Kidney (tissue), 22 donors: ENCODE measurements at places on chromosomes 12 and 14. TPM values are rescaled to one million over a fixed set of nuclear protein-coding genes. Genes with fewer than 3 reads are reported as not detected.

Gene ADGRD1
- 1.7 TPM for polyA plus RNA-seq

DNA sequence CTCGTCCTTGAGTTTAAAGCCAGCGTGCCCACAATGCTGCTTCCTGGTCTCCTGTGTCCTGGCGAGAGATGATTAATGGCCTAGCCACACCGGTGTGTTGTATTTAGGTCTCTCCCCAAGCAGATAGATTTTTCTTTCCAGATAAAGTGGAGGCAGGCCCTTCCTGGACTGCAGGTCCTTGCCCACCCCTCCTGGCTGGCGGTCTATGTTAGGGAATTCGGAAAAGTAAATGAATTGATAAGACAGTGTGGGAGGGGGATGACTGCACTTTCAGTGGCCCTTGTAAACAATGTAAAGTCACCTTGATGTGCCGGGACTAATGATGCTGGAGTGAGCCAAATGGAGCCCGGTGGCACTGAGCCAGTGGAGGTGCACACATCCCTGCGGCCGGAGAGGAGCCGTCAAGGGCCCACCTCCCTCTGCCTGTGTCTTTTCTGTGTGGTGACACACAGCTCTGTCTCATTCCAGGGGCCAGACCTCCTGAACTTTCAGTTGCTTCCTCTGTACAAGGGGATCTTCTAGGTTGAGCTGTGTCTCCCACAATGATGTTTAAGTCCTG, 70.6 kb upstream of the ESRRB start:
- DNase-seq = no peak

GRCh38 chr12:84644908-84645307, 267.7 kb downstream of the SLC6A15 start:
- no peak for DNase-seq

DNA sequence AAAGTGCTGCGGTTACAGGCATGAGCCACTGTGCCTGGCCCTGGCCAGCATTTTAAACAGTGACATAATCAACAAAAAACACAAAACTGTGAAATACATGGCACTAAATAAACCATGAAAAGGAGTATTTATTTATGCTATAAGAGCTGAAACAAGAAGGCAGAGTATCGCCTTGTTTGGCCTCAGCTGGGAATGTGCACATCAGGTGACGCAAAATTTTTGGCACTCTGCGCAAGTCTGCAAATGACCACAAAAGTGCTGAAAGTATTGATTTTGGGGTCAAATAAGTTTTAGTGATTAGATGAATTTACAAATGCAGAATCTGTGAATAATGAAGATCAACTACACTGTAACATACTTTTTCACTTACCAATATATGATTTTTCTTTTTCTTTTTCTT, 36.6 kb upstream of the NFKBIA start:
- no peak for DNase-seq

- no peak for DNase-seq
These were observed 10.0 kb downstream of the SMIM41 start for GRCh38 chr12:52089491-52089890.

Gene AMIGO2
- 12.2 TPM for polyA plus RNA-seq

Gene PLEK2
- polyA plus RNA-seq = 11.4 TPM

- no peak for DNase-seq
These were observed 12.8 kb downstream of the KRT80 start for GRCh38 chr12:52178984-52179383.

GRCh38 chr14:53384536-53384935, 231.4 kb upstream of the DDHD1 start:
- no peak for DNase-seq

DNA sequence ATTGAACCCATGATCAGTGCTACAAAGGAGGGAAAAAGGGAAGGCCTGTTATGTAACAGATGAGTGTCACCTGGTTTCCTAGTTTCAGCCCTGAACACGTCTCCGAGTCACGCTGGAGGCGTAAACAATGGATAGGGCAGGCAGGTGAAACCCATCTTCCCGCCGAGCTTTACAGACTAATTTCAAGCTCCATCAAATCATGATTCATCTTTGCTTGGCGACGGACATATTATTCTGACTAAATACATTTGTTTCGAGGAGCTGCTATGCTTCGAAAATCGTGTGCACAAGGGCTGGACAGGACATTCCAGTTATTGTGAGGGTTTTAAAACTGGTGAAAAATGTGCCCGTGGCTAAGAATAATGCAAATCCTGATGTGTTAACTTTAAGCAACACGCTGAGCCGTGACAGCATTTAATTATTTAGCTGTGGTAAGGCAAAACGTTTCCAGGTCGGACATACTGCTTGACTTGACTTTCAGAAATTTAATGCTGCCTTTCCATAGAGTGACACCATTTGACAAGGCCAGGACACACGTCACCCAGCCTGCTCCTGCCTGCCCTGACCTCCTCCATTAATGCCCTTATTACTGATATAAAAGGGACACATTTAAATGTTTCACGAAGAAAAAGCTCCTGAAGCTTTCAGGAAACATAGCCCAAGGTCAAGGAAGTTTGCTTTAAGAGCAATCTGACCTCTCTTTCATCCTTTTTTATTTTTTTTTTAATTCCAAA, 1203.5 kb upstream of the TMEM132C start:
- no peak for DNase-seq

DNA sequence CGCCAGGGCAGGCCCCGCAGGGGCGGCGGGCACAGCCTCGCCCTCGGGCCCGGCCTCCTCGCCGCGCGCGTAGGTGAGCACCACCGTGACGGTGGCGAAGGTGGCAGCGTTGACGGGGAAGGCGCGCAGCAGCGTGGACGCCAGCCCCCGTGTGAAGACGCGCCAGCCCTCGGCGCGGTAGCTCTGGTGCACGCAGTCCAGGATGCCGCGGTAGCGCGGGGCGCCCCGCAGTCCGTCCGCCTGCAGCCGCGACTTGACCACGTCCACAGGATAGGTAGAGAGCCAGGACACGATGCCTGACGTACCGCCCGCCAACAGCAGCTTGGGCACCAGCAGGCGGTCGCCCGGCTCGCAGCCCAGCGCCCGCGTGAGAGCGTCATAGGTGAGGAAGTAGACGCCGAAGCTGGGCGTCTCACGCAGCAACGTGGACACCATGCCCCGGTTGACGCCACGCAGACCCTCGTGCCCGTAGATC, 13.9 kb downstream of the SLC25A29 start:
- DNase-seq = no peak

DNA sequence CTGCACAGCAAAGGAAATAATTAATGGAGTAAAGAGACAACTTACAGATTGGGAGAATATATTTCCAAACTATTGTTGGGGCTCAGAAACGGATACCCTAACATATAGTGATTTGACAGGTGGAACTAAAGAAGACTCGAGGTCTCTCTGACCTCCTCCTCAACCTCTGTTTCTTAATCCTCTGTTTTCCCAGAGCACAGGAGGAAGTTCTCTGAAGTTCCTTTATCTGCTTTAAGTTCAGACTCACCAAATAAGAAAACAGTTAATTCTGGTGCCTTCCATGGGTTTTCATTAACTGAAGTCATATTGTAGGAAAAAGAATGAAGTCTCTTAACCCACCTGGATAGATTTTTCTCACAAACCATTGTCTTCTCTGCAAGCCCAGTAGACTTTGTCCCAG, 29.2 kb downstream of the CLEC2D start:
- DNase-seq = no peak

Gene GALC
- polyA plus RNA-seq = 13.6 TPM

Gene TAS2R42
- not detected for polyA plus RNA-seq

Gene TIMM9
- polyA plus RNA-seq = 80.1 TPM

Gene DAO
- 50.4 TPM for polyA plus RNA-seq

DNA sequence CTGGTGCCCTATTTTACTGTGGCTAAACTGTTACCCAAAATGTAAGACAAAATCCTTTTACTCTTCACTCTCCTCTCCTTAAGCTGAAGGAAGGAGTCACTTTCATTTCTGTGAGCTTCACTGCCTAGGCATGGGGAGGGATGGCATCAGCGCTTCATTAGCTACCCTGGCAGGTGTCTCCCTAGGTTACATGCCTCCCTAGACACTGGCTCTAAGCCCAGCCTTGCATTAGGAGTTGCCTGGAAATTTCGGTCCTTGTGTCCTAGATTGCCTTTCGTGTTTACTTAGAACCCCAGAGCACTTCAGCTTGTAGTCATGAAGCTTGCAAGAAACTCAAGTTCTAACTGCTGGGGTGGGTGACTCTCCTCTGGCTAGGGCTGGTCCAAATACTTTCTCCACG, 520.5 kb upstream of the STXBP6 start:
- DNase-seq = no peak

Gene CEBPE
- not detected for polyA plus RNA-seq

Gene BICDL1
- 60.5 TPM for polyA plus RNA-seq

Gene PTGDR
- polyA plus RNA-seq = 0.22 TPM

DNA sequence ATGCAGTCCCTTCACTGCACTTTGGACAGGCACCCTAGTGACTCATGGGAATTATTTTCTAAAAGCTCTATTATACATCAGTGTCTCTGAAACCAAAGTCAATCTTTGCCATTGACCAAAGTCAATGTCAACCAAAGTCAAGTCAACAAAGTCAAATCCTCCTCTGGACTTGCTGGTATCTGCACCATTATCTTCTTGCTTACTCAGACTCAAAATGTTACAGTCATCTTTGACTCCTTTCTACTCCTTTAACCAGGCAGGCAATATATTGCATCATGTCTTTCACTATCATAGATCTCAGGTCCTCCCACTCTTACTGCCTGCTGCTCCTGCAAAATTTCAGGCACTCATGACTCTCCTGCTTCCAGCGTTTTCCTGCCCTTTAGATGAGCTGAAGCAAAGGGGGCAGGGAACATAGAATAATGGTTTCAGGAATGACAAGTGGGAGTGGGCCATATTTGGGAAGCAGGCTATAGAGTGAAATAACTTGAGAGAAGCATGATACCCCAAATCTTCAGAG, 39.2 kb downstream of the IGF1 start:
- DNase-seq = no peak

GRCh38 chr12:113072136-113072535, 15.6 kb downstream of the DTX1 start:
- DNase-seq = no peak

DNA sequence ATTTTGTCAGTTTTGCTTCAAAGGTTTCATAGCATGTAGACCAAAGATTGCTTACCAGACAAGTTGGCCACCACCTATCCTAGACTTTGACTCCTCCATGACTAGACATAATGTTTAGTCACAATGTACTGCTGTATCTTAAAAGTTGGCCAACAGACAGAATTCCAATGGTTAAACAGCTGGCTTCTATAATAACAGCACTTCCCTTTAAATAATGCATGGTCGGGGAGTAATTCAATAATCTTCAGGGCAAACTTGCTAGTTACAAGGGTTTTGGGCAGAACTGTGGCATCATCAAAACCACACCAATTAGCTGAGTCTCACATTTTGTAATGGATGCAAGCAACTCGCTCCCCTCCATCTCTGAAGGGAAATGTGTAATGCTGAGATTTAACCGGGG, 56.9 kb downstream of the IGF1 start:
- no peak for DNase-seq

DNA sequence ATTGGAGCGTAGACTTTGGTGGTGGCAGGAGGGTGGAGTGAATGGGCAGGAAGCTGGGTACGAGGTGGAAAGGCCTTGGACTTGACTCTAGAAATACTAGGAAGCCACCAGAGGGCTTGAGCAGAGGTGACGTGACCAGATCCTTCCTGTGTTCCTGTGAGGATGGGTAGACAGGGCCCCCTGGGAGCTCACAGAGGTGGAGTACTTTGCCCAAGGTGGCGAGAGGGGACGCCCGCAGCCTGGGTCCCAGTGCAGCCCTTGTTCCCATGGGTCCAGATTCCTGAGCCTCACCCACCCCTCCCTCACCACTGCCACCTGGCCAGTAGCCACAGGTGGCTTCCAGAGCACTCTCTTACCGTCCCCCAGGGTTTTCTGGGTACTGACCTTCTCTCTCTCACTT, 89.8 kb downstream of the KIF26A start:
- peak; percentile 33 for DNase-seq

GRCh38 chr12:26906024-26906423, 31.8 kb downstream of the INTS13 start:
- no peak for DNase-seq

DNA sequence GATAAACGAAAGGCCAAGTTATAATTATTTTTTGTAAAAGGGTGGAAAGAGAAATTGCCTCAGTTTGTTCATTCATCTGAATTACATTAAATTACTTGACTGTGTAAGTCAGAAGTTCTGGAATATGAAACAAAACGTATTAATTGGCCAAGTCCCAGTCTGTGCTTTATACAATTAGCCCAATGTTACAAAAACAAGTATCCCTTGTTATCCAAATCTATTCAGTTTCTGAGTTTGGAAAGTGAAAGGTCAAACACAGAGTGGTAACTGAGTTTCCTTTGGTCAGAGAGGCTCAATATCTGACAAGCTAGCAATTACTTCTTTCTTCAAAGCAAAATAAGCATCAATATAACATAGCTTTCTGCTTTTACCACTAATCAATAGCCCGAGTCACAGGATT, 62.6 kb downstream of the SPPL3 start:
- no peak for DNase-seq

Gene RDH16
- polyA plus RNA-seq = 0.15 TPM

- DNase-seq = no peak
These were observed 35.2 kb upstream of the PAWR start for GRCh38 chr12:79725987-79726386.

GRCh38 chr12:92055877-92056276, 89.8 kb downstream of the BTG1 start:
- no peak for DNase-seq

Gene LIN52
- polyA plus RNA-seq = 13.3 TPM

Gene ACRBP
- polyA plus RNA-seq = 2.1 TPM

DNA sequence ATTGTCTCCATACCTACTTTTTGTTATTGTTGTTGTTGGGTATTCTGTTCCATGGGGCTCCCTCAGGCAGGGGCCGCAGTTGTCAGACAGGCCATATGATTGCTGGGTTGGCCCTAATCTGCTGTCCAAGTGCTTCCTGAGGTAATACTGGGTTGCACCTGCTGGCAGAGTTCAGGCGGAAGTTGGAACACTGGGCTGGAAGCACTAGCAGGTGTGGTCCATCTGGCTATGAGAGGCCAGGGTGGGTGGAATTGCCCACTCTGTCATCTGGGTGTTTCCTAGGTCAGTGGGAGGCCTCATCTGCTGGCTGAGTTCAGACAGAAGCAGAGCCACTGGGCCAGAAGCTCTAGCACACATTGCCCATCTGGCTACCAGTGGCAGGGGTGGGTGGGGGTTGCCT, 81.3 kb upstream of the NID2 start:
- DNase-seq = no peak

Gene CCDC92
- 39.3 TPM for polyA plus RNA-seq

- no peak for DNase-seq
These were observed 6.3 kb upstream of the RIC8B start for GRCh38 chr12:106767954-106768822.

DNA sequence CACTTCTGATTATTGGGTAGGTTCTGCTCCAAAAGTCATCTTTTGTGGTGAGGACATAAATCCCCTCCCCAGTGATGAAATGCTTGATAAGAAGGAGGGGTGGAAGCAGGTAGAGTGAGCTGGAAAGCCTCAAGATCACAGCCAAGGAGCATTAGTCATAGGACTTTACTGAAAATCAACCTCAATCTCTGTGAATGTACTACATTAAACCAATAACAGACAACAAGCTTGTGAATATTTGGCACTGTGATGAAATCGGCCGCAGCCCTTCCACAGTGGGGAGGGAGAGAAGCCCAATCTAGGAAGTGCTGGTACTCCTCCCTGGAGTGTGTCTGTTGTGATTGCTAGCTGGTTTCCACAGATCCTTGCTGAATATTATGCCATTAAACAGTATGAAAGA, 41.2 kb upstream of the PTCSC3 start:
- no peak for DNase-seq
